ENCODE measurements at places on chromosomes 7 and 10.

DNA sequence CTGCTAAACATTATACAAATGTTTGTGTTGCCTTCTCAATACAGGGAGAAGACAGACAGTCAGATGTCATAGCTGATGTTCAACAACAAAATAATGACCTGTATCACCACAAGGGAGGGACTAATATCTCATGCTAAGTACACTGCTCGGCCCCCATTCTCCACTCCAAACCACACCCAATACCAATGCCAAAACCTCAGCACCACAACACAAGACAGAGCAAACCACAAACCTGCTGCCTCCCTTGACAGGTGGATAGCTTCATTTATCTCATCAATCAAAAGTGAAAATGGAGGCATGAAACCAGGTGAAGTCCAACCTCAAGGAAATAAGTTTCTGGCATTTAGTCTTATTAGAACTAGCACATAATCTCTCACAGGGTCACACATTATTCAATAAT, 109.5 kb downstream of the PARD3 start:
- DNase-seq: no peak

DNA sequence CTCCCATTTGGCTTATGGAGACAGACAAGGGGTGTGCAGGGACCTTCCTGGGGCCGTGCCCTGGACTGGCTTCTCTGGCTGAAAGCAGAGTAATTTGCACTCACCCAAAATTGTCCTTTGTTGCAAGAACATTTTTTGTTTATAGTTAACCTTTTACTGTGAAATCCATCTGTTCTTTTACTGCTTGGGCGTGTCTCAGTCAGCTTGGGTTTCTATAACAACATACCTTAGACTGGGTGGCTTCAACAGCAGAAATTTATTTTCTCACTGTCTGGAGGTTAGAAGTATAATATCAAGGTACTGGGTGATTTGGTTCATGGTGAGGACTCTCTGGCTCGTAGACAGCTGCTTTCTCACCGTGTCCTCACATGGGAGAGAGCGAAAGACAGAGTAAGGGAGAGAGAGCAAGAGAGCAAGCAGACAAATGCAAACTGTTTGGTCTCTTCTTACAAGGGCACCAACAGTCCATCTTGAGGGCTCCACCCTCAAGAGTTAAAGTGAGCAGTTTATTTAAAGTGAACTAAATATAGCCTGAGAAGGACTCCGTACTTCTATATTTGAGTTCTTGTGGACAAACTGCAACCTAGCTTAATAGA, 131.0 kb upstream of the NPY start:
- no peak for DNase-seq

- no peak for DNase-seq
Measured at GRCh38 chr10:105149371-105149891, 508.3 kb downstream of the SORCS3 start.

DNA sequence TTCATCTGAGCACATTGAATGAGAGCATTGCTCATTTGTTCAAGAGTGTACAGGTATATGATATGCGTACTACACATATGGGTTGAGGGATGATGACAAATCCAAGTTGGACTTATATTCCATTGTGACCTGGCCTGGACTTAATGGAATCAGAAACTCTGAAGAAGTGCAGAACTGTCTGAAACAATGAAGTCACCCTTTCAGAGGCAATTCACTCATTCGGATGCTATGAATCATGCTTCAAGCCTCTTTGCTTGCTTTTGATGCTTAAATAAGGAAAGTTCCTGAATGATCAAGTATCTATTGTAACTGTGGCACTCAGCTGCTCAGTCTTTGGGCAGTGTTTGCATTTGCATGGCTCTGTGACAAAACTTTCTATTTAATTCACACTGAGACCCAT, 93.4 kb downstream of the ZNF365 start:
- DNase-seq: no peak

GRCh38 chr7:22013711-22014110, 68.0 kb upstream of the CDCA7L start:
- DNase-seq: no peak

- no peak for DNase-seq
Measured at GRCh38 chr7:21028186-21028585, 241.5 kb upstream of the SP8 start.

GRCh38 chr10:133209641-133210040, 20.4 kb upstream of the UTF1 start:
- no peak for DNase-seq
